ENCODE measurements at places on chromosomes 6 and 20. TPM values are rescaled to one million over a fixed set of nuclear protein-coding genes. Genes with fewer than 3 reads are reported as not detected.

DNA sequence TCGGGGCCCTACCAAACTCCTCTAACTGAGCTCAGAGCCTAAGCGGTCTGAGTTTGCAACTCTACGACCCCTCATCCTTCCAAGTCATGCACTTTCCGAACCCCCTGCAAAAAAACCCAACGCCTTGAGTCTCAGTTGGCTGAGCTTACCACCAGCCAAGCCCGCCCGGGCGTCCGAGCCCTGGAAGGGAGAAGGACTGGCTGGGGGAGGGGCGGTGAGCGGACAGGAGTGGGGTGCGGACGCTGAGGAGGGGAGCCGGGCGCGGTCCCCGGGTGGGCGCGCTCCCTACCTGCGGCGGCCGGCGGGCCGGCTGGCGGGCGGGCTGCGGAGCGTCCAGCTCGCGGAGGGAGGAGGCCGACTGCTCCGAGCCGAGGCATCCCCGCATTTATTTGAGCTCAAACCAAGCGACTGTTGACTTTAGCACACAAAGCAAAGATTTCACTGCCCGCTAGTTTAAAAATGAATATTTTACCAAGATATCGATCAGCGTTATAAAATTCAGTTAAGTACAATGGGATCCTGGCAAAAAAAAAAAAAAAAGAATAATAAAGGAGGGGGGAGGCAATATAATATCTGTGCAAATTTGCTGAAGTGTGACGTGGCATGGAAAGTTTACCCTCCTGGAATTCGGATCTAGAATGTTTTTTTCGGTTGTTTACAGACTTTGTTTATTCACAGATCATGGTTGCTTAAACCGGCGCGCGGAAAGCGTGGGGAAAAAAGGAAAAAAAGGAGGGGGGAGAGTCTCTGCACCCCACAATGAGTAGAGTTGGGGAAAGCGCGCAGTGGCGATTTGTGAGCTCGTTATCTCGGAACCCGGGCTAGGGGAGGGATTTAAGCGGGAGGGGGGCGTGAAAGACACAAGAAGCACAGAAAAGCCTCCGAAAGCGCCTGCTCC lies 5.9 kb downstream of the FOXA2 start:
- DNase-seq = no peak

DNA sequence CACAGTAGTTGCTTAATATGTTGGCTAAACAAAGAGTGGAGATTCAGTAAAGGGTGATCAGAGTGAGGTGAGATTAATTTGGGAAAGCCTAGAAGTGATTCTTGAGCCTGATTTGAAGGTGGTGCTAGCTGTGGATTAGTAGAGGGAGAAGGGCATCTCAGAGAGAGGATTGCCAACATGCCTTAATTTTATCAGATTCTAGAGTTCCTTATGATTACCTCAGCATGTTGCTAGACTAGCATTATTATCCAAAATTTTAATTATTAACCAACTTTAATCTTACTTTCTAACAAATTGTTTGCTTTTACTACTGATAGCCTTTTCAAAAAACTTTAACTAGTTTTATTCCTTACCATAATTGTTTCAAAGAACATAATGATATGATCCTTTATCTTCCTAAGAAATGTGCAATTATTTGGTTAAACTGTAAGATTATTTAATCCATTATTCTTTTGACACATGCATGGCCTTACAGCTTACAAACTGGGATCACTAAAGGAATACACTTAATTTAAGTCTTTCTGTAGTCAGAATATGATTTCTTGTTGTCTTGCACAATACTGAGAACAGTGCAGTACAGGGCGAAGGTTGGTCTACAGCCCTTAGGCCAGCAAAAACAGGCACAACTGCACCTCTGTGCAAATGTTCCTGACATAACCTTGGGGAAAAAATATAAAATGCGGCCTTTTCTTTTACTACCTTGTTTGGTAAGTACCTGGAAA lies 88.9 kb downstream of the SLC16A10 start:
- DNase-seq = no peak

DNA sequence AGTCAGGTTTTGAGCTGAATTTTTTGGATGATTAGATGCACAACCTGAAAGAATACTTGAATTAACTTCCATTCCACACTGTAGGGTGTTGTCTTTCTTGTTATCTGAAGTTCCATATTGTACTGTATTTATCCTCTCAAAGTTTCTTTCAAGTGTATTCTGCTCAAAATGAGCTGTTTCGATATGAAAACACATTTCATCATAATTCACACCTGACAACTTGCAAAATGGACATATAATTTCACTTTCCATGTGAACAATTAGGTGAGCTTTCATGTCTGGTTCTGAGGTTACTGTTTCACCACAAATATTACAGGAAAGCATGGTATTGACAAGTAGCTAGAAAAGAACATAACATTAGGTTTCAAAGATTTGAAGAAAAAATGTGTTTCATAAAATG lies 1.7 kb downstream of the ZUP1 start:
- DNase-seq = no peak

GRCh38 chr20:38479596-38479995 lies 7.0 kb downstream of the RALGAPB start:
- no peak for DNase-seq

Gene DPPA5
- total RNA-seq = not detected

Gene XKR7
- not detected for total RNA-seq
